ENCODE measurements at places on chromosomes 5 and 9. TPM values are rescaled to one million over a fixed set of nuclear protein-coding genes. Genes with fewer than 3 reads are reported as not detected.

- no peak for DNase-seq
These were observed 36.6 kb downstream of the CTNNA1 start for GRCh38 chr5:138789771-138790242.

- no peak for DNase-seq
These were observed 322.5 kb upstream of the SLC24A2 start for GRCh38 chr9:20111173-20111843.

DNA sequence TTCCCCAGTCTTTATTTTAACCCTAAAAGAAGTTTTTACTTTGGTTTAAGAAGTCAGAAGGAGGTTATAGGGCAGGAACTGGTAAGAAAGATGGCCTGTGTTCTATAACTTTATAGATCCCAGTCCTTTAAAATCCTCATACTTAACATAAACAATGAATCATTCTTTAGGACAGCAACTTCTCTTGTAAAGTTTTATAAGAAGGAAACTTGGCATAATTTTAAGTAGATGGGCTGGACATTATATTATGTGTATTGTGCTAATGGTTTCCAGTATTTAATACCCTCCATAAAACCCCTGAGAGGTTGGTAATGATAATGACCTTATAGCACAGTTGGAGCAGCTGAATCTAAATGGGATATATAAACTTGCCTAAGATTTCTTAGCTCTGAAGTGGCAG, 247.2 kb downstream of the FAM170A start:
- DNase-seq = no peak

- DNase-seq = no peak
These were observed 81.5 kb upstream of the ASTN2 start for GRCh38 chr9:117496307-117496706.

DNA sequence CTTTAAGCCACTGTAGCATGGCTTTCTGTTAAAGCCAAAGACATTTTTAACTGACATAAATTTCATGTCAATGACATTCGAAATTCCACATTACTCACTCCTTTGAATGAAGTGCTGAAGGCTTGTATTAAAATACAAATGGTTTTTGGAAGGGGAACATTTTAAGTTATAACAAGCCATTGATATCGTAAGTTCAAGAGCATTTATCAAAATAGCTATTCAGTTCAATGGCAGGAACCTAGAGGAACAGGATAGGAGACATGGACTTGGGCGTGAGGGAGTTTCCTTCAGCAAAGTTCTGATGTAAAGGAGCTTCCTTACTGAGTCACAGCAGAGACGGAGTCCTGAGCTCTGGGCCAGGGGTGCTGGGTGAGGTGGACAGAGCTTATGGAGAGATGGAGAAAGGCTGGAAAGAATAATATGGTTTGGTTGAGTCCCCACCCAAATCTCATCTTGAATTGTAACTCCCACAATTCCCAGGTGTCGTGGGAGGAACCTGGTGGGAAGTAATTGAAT, 631.8 kb downstream of the BNC2 start:
- no peak for DNase-seq

GRCh38 chr5:33997331-33997983, 10.4 kb downstream of the AMACR start:
- no peak for DNase-seq

GRCh38 chr5:96332535-96333366, 100.3 kb downstream of the PCSK1 start:
- no peak for DNase-seq

DNA sequence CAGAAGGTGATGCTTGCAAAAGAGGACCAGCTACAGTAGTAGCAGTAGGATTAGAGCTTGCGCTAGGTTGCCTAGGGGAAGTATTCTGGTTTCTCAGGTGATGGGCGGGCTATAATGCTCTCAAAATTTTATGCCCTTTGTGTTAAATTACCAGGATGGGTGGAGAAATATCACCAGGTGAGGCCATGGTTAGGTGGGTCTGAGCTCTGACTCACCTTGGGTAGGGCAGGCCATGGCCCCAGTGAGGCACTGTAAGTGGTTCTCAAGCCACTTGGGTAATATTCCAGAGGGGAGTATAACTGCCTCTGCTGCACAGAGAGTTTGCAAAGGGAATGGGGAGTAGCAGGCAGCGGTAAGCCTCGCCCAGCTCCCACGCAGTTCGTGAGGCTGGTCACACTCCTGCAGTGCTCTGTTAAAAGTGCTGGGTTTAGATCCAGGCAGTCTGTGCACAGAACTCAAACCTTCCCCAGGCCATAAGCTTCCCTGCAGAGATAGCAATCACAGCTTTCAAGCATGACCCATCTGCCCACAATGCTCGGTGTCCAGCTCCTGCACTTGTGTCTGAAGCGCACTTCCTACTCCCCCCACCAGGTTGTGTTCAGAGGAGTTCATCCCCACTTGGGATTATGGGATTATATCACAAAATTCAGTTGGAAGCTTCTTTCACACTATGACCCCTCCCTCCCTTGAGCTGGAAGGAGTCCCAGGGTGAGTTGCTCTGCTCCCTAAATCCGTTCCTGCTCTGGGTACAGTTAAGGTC, 575.0 kb downstream of the CHSY3 start:
- DNase-seq = no peak

GRCh38 chr5:127028822-127029457, 1.4 kb downstream of the MARCHF3 start:
- DNase-seq = no peak

DNA sequence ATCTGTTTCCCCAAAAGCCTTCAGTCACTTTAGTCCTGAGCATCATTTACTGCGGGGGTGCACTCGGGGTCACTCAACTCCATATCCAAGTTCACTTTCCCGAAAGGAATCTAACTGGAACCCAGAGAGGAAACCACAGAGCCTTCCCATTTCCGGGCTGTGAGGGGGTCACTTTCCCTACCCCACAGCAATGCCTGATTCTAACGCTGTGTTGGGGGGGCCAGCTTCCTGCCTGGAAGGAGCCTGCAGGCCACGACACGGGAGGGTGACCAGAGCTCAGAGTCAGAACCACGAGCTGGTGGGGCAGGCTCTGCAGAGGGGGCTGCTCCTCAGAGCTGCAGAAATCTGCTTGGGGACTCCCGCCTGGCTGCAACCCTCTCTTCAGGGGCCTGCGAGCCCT, 20.3 kb downstream of the BRD9 start:
- no peak for DNase-seq

DNA sequence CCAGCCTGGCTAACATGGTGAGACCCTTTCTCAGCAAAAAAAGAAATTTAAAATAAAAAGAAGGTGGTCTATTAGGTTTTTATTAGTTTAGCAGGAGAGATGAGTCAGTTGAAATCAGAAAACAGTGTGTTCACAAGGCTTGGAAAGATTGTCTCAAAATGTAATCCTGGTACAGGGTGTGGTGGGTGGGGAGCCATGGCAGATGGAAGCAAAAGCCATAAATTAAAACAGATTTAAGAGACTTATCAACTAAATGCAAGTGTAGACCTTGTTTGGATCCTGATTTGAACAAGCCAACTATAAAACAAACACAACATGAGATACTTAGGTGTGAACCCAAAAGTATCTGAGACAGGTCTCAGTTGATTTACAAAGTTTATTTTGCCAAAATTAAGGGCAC, 42.8 kb upstream of the KLF9 start:
- DNase-seq = no peak

DNA sequence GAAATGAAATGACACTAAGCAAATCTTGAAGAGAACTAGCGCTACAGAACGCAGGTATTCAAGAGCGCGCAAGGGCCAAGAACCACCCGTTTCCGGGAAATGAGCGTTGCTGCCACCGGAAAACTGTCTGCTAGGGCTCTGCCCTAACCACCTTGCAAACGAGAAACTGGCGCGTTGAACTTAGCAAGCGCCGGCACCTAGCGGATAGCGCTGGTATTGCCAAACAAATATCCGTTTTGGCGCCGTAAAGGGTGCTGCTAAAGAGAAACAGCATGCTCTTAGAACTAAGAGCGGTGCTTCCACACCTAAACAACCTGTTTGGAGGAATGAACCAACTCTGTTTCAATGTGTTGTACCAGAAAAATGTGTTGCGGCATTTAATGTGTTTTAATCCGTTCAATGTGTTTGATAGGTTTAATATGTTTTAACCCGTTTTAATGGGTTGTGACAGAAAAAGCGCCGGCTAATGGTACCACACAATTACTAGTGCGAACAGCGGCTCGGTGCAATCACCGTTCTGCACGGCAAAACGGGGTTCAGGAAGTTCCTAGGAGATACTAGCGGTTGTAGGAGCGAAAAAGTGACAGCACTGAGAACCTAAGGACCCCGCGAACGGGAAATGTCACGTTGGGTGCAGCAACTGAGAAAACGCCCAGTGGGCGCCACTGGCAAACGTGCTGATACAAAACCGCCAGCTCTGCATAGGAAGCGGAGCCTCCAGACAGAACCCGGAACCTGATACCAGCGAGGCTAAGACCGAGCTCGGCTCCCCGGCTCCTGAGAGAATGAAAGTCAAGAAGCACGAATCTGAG, at the start of gene ANXA2R:
TSS of gene ANXA2R (minus strand) at position 33 of the 812 bp plus-strand sequence. CDS start 273 bp downstream, outside the sequence.
- DNase-seq = peak; percentile 92

Gene PIP5KL1
- 3.8 TPM for total RNA-seq

Gene ST8SIA4
- total RNA-seq = 0.61 TPM

Gene PRKAA1
- total RNA-seq = 69.2 TPM

Gene RPP25L
- total RNA-seq = 26.2 TPM

Gene ACOT12
- 1.4 TPM for total RNA-seq

Gene GRXCR2
- 0.16 TPM for total RNA-seq

Measured in Caco-2 (cell line).